ENCODE measurements at places on chromosomes 12 and 14. TPM values are rescaled to one million over a fixed set of nuclear protein-coding genes. Genes with fewer than 3 reads are reported as not detected.
A peak's percentile ranks its signal among the peaks of the same experiment; 100 is the strongest.

Gene KIF5A
- polyA plus RNA-seq: 0.11 TPM

- H3K27me3 ChIP-seq: no peaks in the 10 kb centered on the region
- no peak for DNase-seq
- H3K4me3 ChIP-seq: no peak overlapping the region
- no peaks in the 10 kb centered on the region for H3K36me3 ChIP-seq
- no peak overlapping the region for H3K27ac ChIP-seq
These were observed 23.6 kb upstream of the FERMT2 start for GRCh38 chr14:52974406-52974805.

- H3K27ac ChIP-seq: no peak overlapping the region
- peaks cover 14% of the 10 kb centered on the region for H3K36me3 ChIP-seq
- no peaks in the 10 kb centered on the region for H3K4me1 ChIP-seq
- H3K4me3 ChIP-seq: no peak overlapping the region
- no peak for DNase-seq
These were observed 11.1 kb downstream of the ARF3 start for GRCh38 chr12:48946205-48946604.

GRCh38 chr12:3743803-3744202 is 9.1 kb downstream of the CRACR2A start:
- H3K4me1 ChIP-seq: no peaks in the 10 kb centered on the region
- H3K27ac ChIP-seq: no peak overlapping the region
- H3K36me3 ChIP-seq: no peaks in the 10 kb centered on the region
- no peaks in the 10 kb centered on the region for H3K27me3 ChIP-seq

DNA sequence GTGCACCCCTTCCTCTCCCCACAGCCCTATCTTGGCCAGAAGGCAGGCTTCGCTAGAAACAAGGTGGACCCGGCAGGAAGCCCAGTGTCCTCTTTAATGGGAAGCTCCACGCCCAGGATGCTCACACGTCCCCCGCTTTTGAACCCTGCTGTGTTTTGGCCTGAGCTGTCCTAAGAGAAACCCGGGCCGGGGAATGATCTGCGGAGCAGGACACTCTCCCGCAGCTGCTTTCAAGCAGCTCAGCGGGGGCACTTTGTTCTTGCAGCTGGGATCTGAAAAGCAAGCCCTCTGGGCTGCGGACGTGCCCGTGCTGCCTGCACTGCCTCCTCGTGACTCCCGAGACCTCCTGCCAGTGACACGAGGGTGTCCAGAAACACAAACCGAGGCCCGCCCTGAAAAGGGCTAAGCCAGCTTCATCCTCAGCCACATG is 30.0 kb downstream of the SCARB1 start:
- H3K27me3 ChIP-seq: no peaks in the 10 kb centered on the region
- peaks cover 24% of the 10 kb centered on the region for H3K4me1 ChIP-seq
- no peak overlapping the region for H3K4me3 ChIP-seq
- no peak overlapping the region for H3K27ac ChIP-seq
- DNase-seq: peak; percentile 46
- H3K36me3 ChIP-seq: no peaks in the 10 kb centered on the region

GRCh38 chr12:118053071-118053985 is 7.7 kb downstream of the WSB2 start:
- DNase-seq: no peak
- H3K4me1 ChIP-seq: peaks cover 17% of the 10 kb centered on the region
- peak overlapping the region; percentile 67 for H3K27ac ChIP-seq
- H3K27me3 ChIP-seq: no peaks in the 10 kb centered on the region
- H3K36me3 ChIP-seq: peaks cover 22% of the 10 kb centered on the region
- no peak overlapping the region for H3K4me3 ChIP-seq

DNA sequence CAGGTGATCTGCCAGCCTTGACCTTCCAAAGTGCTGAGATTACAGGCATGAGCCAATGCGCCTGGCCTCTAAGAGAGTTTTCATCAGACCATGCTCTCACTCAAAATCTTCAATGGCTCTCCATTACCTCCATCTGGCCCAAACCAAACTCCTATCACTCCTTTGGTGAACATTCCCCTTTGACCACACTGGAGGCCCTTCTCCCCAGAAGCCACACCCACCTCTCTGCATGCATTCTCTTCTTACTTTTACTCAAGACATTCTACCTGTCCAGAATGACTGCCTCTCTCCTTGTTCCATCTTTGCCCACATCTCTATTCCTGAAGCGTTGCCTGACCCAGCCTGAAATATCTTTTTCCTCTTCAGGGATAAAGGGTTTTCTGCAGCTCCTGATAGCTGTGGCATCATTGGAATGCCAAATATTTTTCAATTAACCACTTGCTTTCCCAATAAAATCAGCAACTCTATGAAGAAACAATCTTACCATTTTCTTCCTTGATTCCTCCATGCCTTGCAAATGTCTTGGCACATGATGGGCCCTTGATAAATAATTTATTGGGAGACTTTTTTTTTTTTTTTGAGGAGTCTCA is 15.5 kb downstream of the PLEK2 start:
- DNase-seq: no peak
- peaks cover 2% of the 10 kb centered on the region for H3K27me3 ChIP-seq

Gene CACNB3
- polyA plus RNA-seq: 21.3 TPM

GRCh38 chr14:42683707-42684106 is 1077.0 kb downstream of the LRFN5 start:
- no peaks in the 10 kb centered on the region for H3K36me3 ChIP-seq
- H3K27ac ChIP-seq: no peak overlapping the region
- no peaks in the 10 kb centered on the region for H3K27me3 ChIP-seq

Gene CISTR
- not detected for polyA plus RNA-seq

Gene PLEK2
- polyA plus RNA-seq: 1.2 TPM

DNA sequence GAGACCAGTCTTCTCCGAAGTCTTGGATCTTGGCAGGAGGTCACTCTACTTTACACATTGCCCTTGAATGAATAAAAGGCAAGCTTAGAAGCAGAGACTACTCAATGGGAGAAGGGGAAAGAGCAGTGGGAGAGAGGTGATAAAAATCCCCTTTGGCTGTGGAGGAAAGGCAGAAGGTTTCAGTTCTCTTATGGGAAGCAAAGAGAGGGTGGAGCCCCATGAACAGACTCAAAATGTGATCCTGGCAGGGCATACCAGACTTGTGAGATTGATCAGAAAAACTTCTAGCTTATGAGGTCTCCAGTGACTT is 49.6 kb upstream of the HECTD1 start:
- H3K27me3 ChIP-seq: no peaks in the 10 kb centered on the region
- DNase-seq: no peak
- H3K4me1 ChIP-seq: peaks cover 5% of the 10 kb centered on the region

GRCh38 chr14:60723116-60723906 is 840 bp downstream of the SIX4 start:
- peaks cover 11% of the 10 kb centered on the region for H3K36me3 ChIP-seq
- peak overlapping the region; percentile 94 for H3K27ac ChIP-seq
- peaks cover 15% of the 10 kb centered on the region for H3K4me1 ChIP-seq
- H3K4me3 ChIP-seq: peak overlapping the region; percentile 85

DNA sequence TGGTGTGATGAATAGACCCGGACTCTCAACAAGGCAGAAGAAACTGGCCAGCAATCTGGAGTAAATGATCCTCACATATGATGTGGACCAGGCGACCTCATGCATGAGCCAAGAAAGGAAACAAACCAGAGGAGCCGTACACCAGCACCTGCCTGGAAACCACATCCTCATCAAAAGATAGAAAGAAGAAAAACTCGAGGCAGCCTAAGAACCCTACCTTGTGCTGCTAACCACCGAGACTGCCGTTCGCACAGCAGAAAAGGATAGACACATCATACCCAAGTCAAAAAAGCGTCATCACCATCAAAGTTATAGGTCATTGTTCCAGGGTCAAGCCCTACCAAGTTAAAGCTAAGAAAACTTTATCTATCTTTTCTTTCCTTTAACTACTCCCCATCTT is 66.7 kb downstream of the RESF1 start:
- no peaks in the 10 kb centered on the region for H3K36me3 ChIP-seq
- DNase-seq: no peak
- H3K4me3 ChIP-seq: no peak overlapping the region
- H3K27me3 ChIP-seq: no peaks in the 10 kb centered on the region

- no peaks in the 10 kb centered on the region for H3K4me1 ChIP-seq
- H3K4me3 ChIP-seq: no peak overlapping the region
- no peaks in the 10 kb centered on the region for H3K27me3 ChIP-seq
- no peaks in the 10 kb centered on the region for H3K36me3 ChIP-seq
These were observed 12.1 kb downstream of the ADCK1 start for GRCh38 chr14:77812028-77812427.

- no peak overlapping the region for H3K4me3 ChIP-seq
- no peak overlapping the region for H3K27ac ChIP-seq
- H3K4me1 ChIP-seq: peaks cover 4% of the 10 kb centered on the region
- DNase-seq: no peak
- H3K27me3 ChIP-seq: no peaks in the 10 kb centered on the region
- no peaks in the 10 kb centered on the region for H3K36me3 ChIP-seq
These were observed 34.8 kb downstream of the IRF2BPL start for GRCh38 chr14:76993752-76994151.

- H3K36me3 ChIP-seq: no peaks in the 10 kb centered on the region
- DNase-seq: no peak
- H3K27me3 ChIP-seq: no peaks in the 10 kb centered on the region
- H3K27ac ChIP-seq: no peak overlapping the region
These were observed 7.4 kb downstream of the IFI27L1 start for GRCh38 chr14:94088516-94088915.

Gene CRY1
- 16.1 TPM for polyA plus RNA-seq

DNA sequence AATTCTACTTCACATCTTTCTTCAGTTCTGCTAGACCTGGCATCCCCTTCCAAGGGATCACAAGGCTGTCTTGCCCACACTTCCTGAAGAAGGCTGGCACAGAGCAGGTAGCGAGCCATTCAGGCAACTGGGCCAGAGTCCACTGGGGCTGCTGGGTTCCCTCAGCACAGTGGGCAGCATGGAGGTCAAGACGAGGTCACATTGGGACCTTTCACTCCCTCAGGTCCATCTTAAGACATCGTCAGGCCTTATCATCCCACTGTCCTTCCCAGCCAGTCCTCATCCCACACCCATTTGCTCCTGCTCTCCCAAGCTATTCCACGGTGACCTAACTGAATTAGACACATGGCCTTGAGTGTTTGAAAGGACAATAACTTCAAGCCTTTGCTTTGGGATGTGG is 143.1 kb upstream of the HIF1A start:
- no peaks in the 10 kb centered on the region for H3K27me3 ChIP-seq
- H3K4me1 ChIP-seq: peaks cover 22% of the 10 kb centered on the region
- H3K36me3 ChIP-seq: peaks cover 6% of the 10 kb centered on the region
- no peak overlapping the region for H3K4me3 ChIP-seq
- no peak for DNase-seq
- no peak overlapping the region for H3K27ac ChIP-seq

- DNase-seq: peak; percentile 11
- peaks cover 4% of the 10 kb centered on the region for H3K4me1 ChIP-seq
- no peaks in the 10 kb centered on the region for H3K36me3 ChIP-seq
- H3K27me3 ChIP-seq: no peaks in the 10 kb centered on the region
- H3K4me3 ChIP-seq: no peak overlapping the region
- no peak overlapping the region for H3K27ac ChIP-seq
These were observed 397.4 kb upstream of the OR4E1 start for GRCh38 chr14:22071006-22071405.

GRCh38 chr14:97390096-97390724 is 593.0 kb downstream of the VRK1 start:
- H3K27ac ChIP-seq: peak overlapping the region; percentile 18
- no peaks in the 10 kb centered on the region for H3K36me3 ChIP-seq
- peaks cover 2% of the 10 kb centered on the region for H3K27me3 ChIP-seq
- H3K4me3 ChIP-seq: no peak overlapping the region
- DNase-seq: peak; percentile 97
- H3K4me1 ChIP-seq: peaks cover 3% of the 10 kb centered on the region

Gene RDH16
- polyA plus RNA-seq: 0.15 TPM

Gene IQSEC3
- polyA plus RNA-seq: 4.3 TPM

Gene GALNT9
- polyA plus RNA-seq: 2.2 TPM

Gene PPFIA2
- 1.5 TPM for polyA plus RNA-seq

Gene EIF2B1
- polyA plus RNA-seq: 49.1 TPM

DNA sequence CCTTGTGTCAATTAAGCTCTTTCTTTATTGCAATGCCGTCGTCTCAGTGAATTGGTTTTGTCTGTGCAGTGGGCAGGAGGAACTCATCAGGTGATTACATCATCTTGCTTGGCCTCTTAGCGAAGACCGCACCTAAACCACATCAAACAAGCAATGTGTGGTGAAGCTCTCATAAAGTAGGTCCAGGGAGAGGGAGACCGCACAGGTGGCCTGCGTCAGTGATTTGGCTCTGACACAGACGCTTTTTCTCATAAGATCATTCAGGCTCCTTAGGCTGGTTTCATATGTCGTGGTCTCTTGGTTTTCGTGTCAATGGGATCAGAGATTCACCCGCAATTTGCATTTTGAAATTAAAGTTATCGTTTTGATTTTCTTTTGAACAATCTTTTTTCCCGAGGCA is 6.7 kb upstream of the TESC start:
- no peak overlapping the region for H3K4me3 ChIP-seq
- DNase-seq: no peak
- peaks cover 31% of the 10 kb centered on the region for H3K27me3 ChIP-seq
- no peaks in the 10 kb centered on the region for H3K36me3 ChIP-seq
- peaks cover 2% of the 10 kb centered on the region for H3K4me1 ChIP-seq

Gene IFNG-AS1
- 0.20 TPM for polyA plus RNA-seq

Gene MYO1H
- 0.23 TPM for polyA plus RNA-seq

GRCh38 chr14:53215101-53215500 is 62.0 kb upstream of the DDHD1 start:
- no peaks in the 10 kb centered on the region for H3K4me1 ChIP-seq
- H3K36me3 ChIP-seq: no peaks in the 10 kb centered on the region
- no peak for DNase-seq
- H3K27ac ChIP-seq: no peak overlapping the region
- no peak overlapping the region for H3K4me3 ChIP-seq

DNA sequence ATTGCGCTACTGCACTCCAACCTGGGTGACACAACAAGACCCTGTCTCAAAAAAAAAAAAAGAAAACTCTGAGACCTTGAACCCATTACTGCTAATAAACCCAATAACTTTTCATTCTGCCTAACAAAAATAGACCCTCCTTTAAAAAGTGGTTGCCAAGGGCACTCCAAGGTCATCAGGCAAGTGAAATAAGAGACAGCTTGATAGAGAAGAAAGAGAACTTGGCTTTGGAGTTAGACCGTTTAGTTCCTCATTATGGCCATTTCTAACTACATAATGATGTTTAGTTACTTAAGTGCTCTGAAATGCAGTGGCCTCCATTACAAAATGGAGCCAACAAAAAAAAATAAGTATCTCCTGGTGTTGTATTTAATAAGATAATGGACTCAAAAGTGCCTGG is 55.9 kb downstream of the PHLDA1 start:
- no peak for DNase-seq
- H3K27ac ChIP-seq: no peak overlapping the region
- no peak overlapping the region for H3K4me3 ChIP-seq
- H3K36me3 ChIP-seq: no peaks in the 10 kb centered on the region

Gene GSC
- polyA plus RNA-seq: 1.0 TPM

GRCh38 chr12:38711054-38711453 is 194.3 kb downstream of the CPNE8 start:
- peak; percentile 5 for DNase-seq
- H3K27me3 ChIP-seq: no peaks in the 10 kb centered on the region
- H3K27ac ChIP-seq: no peak overlapping the region
- H3K36me3 ChIP-seq: no peaks in the 10 kb centered on the region
- no peak overlapping the region for H3K4me3 ChIP-seq

- no peaks in the 10 kb centered on the region for H3K4me1 ChIP-seq
- H3K27me3 ChIP-seq: no peaks in the 10 kb centered on the region
- no peak overlapping the region for H3K27ac ChIP-seq
- H3K4me3 ChIP-seq: no peak overlapping the region
These were observed 57.9 kb downstream of the PPM1H start for GRCh38 chr12:62876938-62877548.
